ENCODE measurements at places on chromosomes 6 and 20.

DNA sequence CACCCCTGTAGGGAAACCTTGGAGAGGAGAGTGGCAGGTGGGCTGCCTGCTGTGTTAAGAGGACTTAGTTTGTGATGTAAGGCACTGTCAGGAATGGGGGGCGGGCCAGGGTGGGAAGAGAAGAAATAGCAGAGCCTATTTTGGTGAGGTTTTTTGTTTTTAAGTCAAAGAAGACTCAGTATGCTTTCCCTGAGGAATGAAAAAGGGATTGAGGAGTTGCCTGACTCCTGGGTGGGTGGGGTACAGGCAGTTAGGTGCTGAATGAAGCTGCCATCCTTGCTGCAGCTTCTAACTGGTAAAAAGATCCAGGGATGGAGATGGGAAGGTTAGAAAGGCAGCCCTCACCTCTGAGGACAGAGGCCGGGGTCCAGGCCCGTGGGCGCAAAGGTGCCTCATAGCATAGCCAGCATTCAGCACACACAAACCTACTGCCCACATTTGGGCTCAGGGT lies 37.9 kb downstream of the PLCG1 start:
- DNase-seq: no peak

- DNase-seq: no peak
Measured at GRCh38 chr20:38985603-38986170, 23.5 kb downstream of the DHX35 start.

GRCh38 chr6:16716321-16716858 lies 44.9 kb downstream of the ATXN1 start:
- no peak for DNase-seq

DNA sequence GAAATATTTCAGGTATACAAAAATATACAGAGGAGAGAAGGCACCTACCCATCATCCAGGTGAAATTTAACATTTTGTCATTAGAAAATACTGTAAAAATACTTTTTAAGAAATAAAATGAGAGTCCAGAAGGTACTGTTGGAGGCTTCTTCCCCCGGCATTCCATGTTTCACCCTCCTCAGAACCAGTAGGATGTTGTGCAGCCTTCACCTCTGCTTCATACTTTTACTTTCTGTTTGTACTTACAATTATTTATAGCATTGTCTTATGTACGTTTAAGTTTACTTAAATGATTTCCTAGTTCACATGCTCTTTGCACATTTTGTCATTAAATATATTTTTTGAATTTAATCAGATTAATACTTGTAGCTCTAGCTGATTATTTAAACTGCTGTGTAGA lies 30.9 kb downstream of the TMEM200A start:
- DNase-seq: no peak

DNA sequence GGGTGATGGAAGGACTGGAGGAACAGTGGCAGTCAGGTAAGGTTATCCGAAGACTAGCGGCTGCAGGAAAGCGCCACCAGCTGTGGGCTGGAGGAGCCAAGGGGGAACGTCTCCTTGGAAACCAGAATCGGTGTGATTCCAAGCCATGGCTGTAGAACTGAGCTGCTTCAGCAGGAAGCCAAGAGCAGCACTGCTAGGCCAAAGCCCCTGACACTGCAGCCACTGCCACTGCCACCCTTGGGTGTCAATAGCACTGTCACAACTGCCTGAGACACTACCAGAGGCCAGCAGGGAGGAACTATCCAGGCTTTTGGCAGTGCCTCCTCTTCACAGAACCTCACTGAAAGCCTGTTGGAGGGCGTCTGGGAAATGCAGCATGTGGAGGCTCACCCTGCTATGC lies 289.6 kb upstream of the SUPT3H start:
- no peak for DNase-seq

- no peak for DNase-seq
Measured at GRCh38 chr6:146153040-146153758, 124.3 kb downstream of the GRM1 start.

DNA sequence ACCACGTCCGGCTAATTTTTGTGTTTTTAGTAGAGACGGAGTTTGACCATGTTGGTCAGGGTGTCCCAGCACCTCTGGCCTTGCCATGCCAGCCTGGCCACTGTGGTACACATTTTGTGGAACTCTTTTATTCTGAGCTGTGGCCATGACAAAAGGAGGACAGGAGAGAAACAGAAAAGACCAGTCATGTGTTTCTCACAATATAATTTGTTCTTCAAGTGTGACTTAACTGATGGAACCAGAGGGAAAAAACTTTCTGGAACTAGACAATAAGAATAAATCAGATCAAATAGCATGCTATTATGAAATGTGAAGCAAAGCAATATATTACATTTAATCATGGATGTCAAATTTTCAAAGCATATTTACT lies 4.2 kb upstream of the RNASET2 start:
- no peak for DNase-seq

GRCh38 chr6:87297119-87297518 lies 25.3 kb upstream of the SMIM8 start:
- DNase-seq: no peak

DNA sequence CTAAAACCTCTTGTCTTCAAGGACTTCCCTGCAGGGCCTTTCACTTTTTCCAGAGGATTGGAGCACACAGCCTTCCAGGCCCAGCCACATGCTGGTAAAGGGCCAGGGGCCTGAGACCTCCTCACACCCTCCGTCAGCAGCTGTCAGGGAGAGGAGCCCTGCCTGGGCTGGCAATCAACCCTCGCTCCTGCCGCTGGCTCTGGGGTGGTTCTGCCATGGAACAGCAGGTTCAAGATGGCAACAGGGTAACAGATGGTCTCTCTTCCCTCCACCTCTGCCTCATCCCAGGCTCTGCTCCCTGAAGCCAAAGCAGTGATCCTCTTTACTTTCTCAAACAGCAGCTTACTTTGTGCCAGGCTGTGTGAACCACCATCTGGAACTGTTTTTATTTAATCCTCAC lies 23.8 kb downstream of the PCNA start:
- no peak for DNase-seq

GRCh38 chr6:87393026-87393622 lies 14.6 kb upstream of the CFAP206 start:
- DNase-seq: no peak

DNA sequence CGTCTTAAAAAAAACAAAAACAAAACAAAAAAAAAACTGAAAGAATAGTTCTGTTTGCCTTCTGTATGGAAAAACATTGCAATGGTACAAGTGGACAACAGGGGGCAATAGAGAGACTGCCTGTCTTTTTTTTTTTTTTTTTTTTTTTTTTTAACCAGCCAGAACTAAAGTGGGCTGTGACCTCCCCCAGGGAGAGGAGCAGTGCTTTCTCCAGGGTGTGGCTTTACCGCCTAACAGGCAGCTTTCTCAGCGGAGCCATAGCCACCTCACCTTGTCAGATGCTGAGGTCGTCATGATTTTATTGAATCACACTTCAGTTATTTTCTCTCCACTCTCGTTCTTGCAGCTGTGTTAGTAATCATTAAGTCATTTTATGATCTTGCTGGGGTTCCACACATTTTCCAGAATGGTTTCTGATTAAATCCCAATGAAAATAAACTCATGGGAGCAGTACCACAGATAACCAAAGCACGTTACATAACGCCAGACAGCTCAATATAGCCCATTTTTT lies 78.4 kb downstream of the GMPR start:
- DNase-seq: no peak

GRCh38 chr20:63455568-63455859 lies 16.9 kb downstream of the KCNQ2 start:
- no peak for DNase-seq

- no peak for DNase-seq
Measured at GRCh38 chr6:127076466-127076865, 42.0 kb upstream of the RSPO3 start.

- DNase-seq: no peak
Measured at GRCh38 chr6:145819994-145820393, 5.4 kb upstream of the FBXO30 start.

GRCh38 chr6:37242429-37243052 lies 15.0 kb upstream of the TBC1D22B start:
- DNase-seq: no peak

DNA sequence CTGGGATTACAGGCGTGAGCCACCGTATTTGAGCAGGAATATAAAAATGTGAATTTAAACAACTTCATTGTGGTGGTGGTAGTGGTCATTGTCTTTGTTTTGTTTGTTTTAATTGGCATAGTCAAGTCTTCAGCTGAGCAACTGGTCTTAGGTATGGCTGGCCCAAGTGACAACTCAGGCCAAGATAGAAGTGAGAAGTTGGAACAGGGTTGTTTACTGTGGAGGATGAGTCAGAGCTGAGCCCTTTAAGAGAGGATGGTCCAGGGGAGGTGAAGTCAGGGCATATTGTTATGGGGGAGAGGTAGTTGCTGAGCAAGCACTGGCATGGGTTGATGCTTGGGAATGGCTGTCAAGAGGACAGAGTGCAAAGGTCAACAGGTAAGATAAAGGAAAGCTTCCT lies 308.2 kb downstream of the FARS2 start:
- DNase-seq: no peak

- no peak for DNase-seq
Measured at GRCh38 chr6:1325461-1326309, 13.8 kb downstream of the FOXQ1 start.

- DNase-seq: no peak
Measured at GRCh38 chr6:3748208-3749066, 3.1 kb downstream of the PXDC1 start.

DNA sequence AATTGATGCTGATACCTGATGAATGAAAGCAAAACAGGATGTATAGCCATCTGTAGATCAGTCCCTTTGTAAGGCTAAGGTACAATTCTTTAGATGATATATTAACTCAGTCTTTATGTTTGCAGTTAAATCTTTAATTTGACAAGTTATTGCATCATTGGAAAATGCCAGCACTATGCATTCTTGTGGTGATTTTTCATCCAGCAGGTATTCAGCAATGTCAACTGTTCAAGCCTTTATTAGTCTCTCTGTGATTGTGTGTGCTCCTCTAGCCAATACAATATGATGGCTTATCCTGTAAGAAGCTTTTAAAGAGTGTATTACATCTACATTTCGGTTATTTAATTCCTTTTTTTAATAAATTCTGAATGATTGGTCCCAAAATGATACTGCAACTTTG lies 34.3 kb downstream of the HLA-DMB start:
- no peak for DNase-seq

DNA sequence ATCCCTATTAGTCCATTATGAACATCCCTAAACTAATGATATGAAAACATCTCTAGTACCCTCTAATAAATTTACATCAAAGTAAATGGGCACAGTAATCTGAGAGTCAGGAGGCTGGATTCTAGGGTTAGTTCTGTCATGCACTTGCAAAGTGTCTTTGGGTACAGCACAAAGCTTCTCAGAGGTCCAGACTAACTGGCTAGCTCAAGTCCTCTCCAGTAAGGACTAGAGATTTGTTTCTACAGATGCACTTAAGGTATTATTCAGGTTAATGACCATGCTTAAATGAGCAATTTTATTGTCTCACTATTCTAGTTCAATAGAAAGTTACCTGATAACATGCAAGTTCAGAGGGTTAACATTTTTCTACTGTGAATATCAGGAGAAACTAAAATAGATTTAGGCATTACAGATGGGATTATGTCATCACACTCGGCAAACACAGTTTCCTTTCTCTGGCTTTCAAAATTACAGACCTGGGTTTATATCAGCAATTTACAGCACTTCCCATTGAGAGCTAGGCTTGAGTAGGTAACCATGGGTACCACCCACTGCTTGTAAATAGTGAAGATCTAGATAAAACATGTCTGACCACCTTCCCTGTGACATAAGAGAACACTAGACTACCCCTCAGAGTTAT lies 402.9 kb upstream of the RUNX2 start:
- DNase-seq: no peak

All from T-helper 17 cell (primary cell).